ENCODE measurements at places on chromosomes 13 and 19.
A peak's percentile ranks its signal among the peaks of the same experiment; 100 is the strongest.

DNA sequence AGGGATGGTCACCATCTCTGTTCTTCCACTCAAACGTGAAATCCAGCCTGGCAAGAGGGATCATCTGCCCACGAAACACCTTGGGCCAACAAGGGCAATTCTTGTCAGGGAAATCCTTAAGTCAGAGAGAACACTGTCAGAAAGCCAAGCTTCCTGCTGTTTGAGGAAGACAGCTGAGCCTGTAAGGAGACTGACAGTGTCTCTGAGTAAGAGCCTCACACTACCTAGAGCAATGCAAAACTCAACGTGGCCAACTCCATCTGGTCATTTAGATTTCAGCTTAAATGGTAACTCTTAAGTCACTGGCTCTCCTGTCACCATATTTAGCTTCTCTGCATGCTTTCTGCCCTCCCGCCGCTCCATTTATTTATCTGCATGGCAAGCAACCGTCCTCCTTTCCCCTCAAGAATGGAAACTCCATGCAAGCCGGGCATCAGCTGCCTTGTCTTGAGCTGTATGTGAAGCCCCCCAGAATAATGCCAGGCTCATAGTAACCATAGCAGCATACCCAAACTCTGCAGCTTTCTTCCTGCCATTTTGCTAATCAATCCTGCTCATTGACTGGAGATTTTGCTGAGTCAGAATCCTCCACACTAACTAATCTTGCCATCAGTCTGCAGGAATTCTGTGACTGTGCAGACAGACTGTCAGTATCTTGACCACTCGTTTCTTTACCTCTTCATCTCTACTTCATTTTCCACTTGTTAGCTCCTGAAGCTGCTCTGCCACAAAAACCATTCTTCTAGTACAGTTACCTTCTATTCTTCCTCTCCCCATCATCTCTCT lies 159.8 kb downstream of the IRS2 start:
- DNase-seq, result no peak

DNA sequence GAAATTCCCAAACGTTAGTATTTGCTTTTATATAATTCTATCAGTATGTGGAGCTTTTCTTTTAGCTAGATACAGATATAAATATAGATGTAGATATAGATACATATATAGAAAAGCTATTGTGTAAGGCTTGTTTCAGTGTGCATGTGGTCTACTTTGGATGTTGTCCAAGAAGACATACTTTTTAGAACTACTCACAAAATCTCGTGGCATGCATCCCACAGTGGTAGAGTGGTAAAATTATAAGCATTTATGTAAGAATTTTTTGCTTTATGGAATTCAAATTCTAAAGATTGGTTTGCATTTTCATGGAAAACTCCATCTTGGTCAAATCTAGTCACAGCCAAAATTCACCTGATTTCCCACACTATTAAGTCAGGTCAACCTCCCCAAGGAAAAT lies 880.4 kb downstream of the EFNB2 start:
- no peak for DNase-seq

GRCh38 chr13:95258619-95259194 lies 42.5 kb downstream of the ABCC4 start:
- peak; percentile 86 for DNase-seq

GRCh38 chr13:43551897-43552456 lies 234.8 kb downstream of the ENOX1 start:
- DNase-seq, result no peak

DNA sequence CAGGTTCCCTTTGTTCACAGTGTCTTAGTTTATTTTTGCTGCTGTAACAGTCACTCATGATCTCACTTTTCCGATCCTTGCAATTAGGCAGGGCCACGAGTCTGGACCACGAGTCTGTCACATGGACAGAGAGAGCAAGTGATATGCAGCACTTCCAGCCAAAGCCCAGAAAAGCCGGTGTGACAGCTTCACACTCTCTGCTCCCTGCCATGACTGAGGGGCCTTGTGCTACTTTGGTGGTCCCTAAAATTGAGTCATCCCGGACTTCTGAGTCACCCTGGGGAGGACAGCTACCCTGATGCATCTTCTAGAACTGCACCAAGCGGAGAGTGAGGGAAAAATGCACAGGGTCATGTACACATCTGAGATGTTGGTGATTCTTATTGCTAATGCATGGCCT lies 179.6 kb downstream of the EFNB2 start:
- DNase-seq, result no peak
